ENCODE measurements at places on chromosomes 1 and 21.
A peak's percentile ranks its signal among the peaks of the same experiment; 100 is the strongest.

DNA sequence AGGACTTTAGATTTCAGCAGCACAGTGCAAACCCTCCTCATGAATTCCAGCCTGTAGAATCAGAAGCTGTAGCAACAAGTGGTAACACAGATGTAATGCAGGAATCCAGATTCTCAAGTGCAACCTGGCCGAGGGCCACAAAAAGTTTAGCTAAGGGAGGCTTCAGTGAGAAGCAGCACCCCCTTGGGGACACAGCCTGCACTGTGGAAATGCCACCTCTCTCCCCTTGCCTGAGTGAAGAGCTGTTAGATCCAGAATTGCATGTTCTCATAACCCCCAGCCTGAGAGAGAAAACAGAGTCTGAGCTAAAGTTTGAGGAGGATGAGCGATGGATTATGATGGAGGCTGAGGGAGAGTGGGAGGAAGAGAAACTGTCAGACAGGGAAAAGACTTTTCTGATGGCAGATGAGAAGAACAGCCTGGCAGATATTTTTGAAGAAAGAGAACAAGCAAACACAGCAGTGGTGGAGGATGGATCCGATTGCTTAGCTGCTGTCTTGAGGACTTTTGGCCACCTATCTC is 80.5 kb upstream of the BMP8A start:
- DNase-seq = peak; percentile 35

DNA sequence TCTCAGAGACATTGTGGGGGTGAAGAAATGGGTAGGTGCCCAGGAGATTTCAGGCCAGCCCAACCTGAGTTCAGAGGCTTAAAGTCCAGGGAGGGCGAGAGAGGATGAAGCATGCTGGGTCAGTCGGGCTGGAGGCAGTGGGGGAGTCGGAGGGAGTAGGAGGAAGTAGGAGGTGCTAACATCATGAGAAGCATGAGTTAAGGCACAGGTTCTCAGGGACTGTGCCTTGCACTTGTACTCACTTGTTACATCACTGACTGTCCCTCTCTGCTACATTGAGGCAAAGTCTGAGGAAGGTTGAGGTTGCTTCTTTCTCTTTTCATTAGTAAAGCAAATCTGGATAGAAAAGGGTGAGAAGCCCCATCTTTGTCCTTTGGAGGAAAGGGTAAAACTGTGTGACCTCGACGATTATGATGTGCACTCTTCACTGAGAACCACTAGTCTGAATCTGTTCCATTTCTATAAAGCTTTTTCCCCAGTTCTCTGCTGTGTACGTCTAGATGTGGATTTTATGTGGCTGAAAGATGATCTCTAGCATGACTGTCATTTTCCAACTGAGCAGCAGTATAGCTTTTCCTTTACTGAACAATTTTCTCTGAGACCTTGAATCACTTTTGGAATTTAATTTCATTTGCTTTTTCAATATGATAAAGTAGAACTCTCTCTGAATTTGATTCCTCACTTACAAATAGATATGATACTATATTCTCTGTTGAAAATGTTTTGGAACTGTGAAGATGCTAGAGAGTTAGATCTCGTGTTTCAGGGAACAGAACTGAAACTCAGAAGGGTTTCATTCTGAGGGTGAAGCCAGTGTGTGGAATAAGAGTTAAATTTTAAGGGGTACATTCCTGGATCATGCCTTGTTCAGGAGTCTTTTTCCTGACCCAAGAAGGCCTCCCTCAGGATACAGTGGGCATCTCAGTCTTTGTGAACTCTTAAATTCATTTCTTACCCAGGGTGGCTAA is 94.6 kb downstream of the FGGY start:
- DNase-seq = no peak

- DNase-seq = no peak
Observed at GRCh38 chr1:224149709-224150108, 33.3 kb upstream of the DEGS1 start.

DNA sequence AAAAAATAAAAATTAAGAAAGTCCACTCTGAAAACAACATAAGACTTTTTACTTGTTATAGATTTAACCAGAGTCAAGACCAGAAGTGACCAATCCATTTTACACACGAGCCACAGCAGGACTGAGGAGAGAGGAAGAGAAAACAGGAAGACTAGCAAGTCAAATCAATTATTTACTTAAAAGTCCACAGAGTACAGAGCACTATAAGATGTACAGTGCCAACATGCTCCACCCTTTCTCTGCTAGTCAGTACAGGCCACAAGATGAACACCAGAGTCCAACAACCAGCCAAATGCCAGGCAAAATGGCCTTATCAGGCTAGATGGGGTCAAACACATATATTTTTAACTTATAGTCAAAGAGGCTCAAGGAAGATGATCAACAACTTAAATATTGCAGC is 19.5 kb downstream of the LUZP1 start:
- DNase-seq = no peak

DNA sequence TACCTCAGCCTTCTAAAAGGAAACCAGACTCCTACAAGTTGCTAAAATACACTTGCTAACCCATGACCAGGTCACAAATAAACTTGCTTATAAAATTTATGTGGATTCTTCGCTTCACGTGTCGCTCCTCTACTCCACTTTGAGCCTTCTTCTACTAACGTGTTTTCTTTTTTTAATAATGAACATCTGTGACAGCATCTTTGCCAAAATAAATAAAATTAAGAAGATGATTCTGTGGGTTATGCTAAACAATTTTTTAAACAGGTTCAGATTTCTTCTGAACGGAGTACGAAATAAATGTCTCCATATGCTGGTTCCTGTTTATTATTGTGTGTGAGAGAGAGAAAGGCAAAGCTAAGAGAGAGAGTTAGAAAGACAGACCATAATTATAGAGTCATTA is 735.8 kb downstream of the LTN1 start:
- no peak for DNase-seq

- DNase-seq = no peak
Observed at GRCh38 chr21:31447505-31447904, 103.4 kb upstream of the TIAM1 start.

DNA sequence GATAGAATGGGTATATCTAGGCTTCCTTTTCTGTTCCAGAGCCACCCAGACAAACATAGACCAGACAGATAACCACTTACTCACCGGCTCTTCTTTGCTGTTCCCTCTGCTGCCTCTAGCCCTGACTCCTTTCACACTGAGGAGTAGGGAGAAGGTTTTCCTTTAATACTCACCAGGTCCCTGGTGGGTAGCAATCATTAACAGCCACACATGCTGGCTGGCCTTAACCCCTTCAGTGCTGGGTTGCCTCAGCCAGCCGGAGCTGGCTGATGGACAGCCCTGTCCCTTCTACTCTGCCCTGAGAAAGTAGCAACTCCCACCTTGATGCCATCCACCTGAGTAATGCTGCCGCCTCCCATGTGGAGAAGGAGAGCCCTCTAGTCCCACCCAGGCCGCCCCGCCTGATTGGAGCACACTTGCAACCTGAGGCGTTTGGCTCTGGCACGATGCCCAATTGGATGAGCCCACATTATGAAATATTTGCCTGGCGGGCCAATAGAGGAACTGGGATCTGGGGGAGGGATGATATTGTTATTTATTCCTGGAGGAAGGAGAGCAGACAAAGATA is 71.6 kb downstream of the PLEKHA6 start:
- DNase-seq = peak; percentile 38

GRCh38 chr1:36092166-36092797 is 3.6 kb downstream of the ADPRS start:
- no peak for DNase-seq

GRCh38 chr1:60850084-60850483 is 232.3 kb upstream of the NFIA start:
- DNase-seq = no peak

- no peak for DNase-seq
Observed at GRCh38 chr1:21689661-21690372, 20.7 kb upstream of the RAP1GAP start.

DNA sequence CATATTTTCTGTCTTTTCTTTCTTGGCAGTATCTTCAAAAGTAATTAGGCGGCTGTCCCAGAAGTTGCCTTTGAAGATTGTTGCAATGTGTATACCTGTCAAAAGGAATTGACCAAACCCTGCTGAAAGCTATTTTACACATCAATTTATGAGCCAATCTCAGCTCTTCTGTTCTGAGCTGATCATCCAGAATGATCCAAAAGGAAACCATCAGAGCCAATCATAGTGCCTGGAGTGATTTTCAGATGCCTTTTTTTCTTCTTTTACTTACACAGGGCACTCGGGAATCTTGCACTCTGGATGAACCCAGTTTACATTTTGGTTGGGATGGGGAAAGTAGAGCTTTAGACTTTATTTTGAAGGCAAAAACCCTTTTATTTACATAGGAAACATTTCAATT is 21.8 kb upstream of the APOBEC4 start:
- no peak for DNase-seq

GRCh38 chr1:205275133-205275532 is 46.4 kb downstream of the NUAK2 start:
- DNase-seq = no peak

GRCh38 chr1:101276818-101277217 is 40.0 kb downstream of the S1PR1 start:
- no peak for DNase-seq

- DNase-seq = no peak
Observed at GRCh38 chr1:68322096-68322495, 89.8 kb upstream of the WLS start.

DNA sequence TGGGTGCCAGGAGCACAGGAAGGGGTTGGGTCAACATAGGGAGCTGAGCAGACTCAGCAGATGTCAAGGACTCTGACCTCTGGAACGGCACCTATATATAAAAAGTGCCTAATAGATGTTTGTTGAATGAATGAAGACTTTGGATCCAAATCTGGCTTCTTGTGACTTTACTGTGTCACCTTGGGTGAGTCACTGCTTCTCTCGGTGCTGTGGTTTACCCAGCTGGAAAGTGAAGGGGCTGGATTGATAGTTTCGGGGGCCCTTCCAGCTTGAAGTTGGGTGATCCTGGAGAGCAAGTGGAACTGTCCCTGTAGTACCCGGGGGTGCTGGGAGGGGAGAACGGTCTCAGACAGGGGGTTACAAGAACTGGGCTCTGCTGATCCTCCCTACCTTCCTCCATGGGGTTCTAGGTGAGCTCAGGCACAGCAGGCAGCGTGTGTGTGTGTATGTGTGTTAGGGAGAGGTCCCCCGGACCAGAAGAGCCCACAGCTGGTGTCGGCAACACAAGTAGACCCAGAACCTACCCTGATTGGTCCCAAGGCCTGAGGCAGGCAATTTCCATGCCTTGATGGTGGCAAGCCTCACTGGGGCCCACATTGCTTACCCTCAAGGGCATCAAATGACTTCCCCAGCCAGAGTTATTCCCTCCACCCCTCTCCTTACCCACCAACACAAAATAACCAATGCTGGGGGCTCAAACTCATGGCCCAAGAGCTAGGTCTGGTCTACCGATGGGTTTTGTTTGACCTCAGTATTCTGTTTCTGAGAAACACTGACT is 5.5 kb upstream of the PADI1 start:
- DNase-seq = no peak

DNA sequence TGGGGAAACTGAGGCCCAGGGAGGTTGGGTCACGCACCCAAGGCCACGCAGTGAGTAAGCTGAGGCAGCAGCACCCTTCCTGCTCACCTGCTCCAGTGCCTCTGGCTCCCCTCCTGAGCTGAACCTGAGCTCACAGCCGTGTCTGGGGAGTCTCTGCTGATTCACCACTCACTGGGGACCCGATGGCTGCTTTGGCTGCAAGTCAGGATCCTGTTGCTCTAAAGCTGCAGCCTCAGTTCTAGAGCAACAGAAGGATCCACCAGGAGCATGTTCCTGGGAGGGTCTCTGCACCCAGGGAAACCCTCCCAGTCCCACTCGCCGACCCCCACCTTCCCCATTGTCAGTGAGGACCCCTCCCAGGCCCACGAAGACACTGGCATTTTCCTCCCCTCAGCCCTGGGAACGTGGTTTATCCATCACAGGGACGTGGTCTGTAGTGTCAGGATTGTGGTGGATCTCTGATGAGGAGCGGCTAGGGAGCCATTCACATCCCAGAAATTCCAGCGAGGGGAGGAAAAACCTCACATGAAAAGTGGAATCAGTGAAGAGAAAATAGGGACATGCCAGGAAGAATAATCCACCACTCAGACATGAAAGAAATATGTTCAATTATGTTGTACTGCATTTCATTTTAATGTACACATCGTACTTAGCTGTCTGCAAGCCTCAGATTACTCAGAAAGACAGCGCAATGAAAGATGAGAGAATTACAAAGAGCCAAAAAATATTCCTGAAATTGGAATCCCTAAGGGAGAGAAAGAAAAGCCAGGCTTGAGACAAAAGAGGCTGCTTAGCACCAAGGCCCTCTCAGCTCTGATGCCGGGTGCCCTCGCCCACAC is 447.2 kb downstream of the MATN1 start:
- no peak for DNase-seq

GRCh38 chr1:53878492-53879105 is 11.0 kb downstream of the YIPF1 start:
- peak; percentile 17 for DNase-seq

DNA sequence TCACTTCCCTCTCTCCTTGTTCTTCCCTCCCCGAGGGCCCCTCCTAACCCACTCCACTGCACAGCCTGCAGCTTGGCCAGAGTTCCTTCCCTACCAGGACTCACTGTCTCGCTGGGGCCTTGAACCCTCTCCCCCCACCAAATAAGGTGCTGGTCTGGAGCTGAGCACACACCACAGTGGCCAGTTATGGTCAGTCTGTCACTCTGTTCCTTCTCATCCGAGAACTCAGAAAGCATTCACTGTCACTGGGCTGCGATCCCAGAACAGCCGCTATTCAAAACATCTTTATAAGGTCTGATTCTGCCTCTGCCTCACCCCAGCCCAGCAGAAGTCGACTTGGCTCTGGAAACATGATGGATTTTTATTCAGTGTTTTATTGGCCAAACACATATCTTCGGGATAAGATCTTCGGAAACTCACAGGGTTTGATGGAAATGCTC is 19.8 kb upstream of the LBR start:
- no peak for DNase-seq

DNA sequence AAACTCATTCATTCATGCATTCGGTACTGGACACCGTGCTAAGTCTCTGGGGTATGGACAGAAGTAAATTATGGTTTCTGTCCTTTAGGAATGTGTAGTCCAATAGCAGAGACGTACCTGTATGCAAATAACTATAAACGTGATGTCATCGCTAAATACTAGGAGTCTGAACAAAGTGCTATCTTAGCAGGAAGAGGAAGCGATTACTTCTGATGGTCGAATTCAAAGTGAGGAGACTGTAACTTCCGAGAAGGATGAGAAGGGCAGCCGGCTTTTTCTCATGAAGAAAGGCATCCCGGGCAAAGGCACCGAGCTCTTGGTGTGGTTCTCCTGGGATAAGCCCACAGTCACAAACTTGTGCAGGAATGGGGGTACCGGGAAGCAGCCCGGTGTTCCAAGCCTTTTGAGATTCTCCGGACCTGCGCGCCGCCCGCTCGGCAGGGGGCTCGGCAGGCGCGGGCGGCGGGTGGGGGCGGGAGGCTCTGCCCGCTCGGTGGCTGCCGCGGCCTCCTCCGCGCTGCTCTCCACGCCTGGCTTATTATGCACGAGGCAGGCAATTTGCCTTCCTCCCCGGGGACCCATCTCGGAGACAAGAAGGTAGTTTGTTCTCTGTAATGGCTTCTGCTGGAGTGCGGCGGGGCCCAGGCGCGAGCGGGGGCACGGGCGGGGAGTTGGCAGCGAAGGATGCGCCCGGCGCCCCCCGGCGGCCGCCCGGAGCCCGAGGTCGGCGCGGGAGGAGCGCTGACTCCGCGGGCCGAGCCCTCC is 67.5 kb upstream of the CD1D start:
- no peak for DNase-seq

Measured in iPS DF 19.7 (cell line).